ENCODE measurements at places on chromosomes 16 and 17.
A peak's percentile ranks its signal among the peaks of the same experiment; 100 is the strongest.

DNA sequence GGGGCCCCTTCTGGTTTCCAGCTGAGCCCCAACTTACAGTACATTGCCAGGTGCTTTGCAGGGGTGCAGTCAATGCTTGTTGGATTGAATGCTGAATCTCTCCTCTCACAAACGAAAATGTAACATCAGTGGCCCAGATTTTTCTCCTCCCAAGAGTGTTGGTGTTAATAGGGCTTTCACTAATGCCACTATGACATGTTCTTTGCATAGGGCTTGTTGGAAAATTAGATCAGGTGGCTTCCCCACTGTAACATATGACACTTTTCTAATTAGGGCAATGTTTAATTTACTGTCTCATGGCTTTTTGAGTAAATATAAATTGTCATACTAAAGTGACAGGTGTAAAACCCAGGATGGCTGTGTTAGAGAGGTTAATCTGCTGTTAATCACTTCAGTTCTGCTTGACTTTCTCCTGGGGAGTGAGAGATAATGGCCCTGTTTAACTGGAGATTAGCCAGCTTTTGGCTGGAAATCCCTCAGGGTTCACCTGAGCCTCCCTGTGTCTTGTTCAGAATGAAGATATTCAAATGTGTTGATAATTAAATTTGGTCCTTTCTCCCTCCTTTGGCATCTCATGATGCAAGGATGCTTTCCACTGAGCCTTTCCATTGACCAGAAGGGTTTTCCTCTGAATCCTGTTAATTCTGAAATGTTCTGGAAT is 502.3 kb downstream of the RBFOX1 start:
- peak; percentile 15 for DNase-seq

GRCh38 chr17:54718286-54718685 is 182.4 kb upstream of the TOM1L1 start:
- DNase-seq = no peak

DNA sequence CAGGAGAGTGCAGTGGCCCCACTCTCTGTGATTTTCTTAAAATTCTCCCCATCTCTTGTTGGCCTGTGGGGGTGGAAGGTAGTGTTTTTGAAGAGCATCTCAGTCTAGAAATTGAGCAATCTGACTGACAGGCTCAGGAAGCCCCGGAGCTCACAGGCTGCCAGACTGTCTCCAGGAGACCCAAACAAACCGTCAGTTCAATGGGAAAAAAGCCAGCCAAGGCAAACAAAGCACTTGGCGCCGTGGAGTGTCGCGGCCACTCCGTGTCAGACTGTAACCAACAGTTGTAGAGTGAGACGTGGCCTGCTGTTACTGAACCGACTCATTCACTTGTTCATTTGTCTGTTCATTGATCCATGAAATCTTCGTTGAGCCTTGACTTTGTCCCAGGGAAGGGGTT is 33.7 kb downstream of the RGS9 start:
- peak; percentile 40 for DNase-seq

DNA sequence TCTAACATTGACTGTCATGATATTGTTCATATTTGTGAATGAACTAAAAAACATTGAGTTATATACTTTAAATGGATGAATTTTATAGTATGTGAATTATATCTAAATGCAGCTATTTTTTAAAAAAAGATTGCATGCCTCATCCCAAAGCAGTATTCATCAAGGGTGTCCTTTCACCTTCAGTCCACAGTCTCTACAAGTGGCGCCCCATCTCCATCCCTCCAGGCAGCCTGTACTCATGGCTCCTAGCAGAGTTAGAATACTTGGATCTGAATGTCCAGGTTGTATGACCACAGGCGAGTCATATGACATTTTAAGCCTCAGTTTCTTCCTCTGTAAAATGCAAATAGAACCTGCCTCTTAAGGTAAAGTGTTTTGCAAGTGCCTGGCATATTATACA is 69.8 kb downstream of the TMEM100 start:
- no peak for DNase-seq

GRCh38 chr16:84841787-84842300 is 22.1 kb downstream of the CRISPLD2 start:
- DNase-seq = no peak

- DNase-seq = no peak
Observed at GRCh38 chr16:12901204-12901596, 198 bp upstream of the SHISA9 start.

GRCh38 chr16:69188716-69189115 is 1.8 kb downstream of the SNTB2 start:
- no peak for DNase-seq

GRCh38 chr17:49842371-49842770 is 5.5 kb downstream of the TAC4 start:
- no peak for DNase-seq

GRCh38 chr16:11857161-11857560 is 5.8 kb upstream of the RSL1D1 start:
- no peak for DNase-seq

GRCh38 chr16:11805556-11805955 is 8.5 kb upstream of the ZC3H7A start:
- no peak for DNase-seq

- peak; percentile 89 for DNase-seq
Observed at GRCh38 chr16:85028685-85029407, 1.3 kb downstream of the KIAA0513 start.

GRCh38 chr17:50815400-50815799 is 20.0 kb upstream of the WFIKKN2 start:
- no peak for DNase-seq

- no peak for DNase-seq
Observed at GRCh38 chr16:52405441-52405840, 141.5 kb downstream of the TOX3 start.

- DNase-seq = peak; percentile 66
Observed at GRCh38 chr17:79407385-79407784, 203.5 kb downstream of the RBFOX3 start.

GRCh38 chr17:10041287-10041612 is 136.2 kb upstream of the RCVRN start:
- no peak for DNase-seq

- DNase-seq = no peak
Observed at GRCh38 chr16:84815462-84815861, 4.3 kb upstream of the CRISPLD2 start.

- DNase-seq = peak; percentile 83
Observed at GRCh38 chr16:2500918-2501750, 12.6 kb upstream of the ATP6V0C start.

DNA sequence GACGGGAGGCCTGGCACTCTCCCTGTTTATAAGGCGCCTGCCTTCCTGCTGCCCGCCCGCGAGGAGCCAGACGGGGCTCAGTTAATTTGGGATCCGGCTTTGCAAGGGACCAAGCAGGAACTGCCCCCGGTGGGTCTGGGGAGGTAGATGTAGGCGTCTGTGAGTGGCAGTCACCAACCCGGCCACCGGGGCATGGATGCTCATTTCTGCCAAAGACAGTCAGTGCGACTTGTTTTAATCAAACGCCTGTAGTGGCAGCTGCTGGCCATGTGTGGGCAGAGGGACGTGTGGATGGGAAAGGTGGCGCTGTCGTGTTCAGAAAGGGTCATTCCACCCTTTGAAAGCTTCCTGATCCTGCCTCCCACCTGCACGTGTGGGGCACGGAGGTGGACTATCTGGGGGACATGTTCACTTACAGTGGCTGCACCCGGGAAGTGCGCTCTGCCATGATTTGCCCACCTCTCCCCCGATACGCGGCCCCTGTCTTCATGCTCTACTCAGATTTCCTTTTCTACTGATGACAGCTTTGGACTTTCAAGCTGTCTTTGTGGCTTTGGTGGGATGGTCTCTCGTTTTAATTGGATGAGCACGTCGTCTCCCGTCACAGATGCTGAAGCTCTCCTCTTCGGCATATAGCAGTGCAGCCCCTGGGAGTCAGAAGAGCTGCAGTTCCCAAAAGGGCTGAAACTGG is 60.3 kb upstream of the CIBAR2 start:
- DNase-seq = peak; percentile 93

GRCh38 chr17:77873500-77874302 is 84.8 kb upstream of the TNRC6C start:
- peak; percentile 50 for DNase-seq

GRCh38 chr16:50984688-50985087 is 166.4 kb downstream of the SALL1 start:
- DNase-seq = no peak

DNA sequence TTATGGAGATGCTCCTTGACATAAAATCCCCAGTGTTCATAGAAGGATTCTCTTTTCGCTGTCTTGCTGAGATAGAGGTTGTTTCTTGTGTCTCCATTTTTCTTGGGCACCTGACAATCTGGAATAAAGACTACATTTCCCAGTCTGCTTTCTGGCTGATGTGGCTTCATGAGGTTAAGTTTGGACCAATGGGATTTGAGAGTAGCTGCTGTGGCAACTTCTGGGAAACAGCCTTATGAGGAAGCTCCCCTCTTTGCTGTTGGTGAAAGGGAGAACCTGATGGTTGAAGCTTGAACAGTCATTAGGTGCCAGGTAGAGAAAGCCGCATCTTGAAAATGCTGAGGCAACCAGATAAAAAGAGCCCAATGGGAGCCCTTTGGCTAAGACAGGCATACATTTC is 24.4 kb downstream of the HS3ST4 start:
- DNase-seq = no peak

GRCh38 chr16:30065943-30066760 is 592 bp downstream of the ALDOA start:
- DNase-seq = no peak

DNA sequence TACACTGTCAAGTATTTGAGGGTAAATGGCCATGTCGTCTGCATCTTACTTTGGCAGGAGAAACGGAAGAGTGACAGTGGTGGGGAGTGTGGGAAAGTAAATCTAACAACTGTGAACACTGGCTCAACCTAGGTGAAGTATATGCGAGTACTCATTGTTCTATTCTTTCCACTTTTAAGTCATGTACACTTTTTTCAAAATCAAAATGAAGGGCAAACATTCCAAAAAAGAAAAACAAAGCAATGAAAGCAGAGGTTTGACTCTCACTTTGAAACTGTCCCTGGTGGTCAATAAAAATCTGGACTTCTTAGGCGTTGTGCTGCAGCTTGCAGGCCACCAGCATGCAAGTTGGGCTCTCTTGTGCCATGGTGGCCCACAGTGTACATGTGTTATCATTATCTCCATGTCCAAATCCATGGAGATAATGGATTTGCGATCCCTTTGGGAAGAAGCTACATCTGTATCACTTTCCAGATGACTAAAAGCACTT is 32.7 kb downstream of the STAT5B start:
- no peak for DNase-seq

GRCh38 chr16:86517033-86517432 is 6.7 kb downstream of the FOXF1 start:
- DNase-seq = no peak

- DNase-seq = peak; percentile 12
Observed at GRCh38 chr16:28495098-28495793, 803 bp downstream of the APOBR start.

GRCh38 chr17:75249564-75249963 is 11.8 kb downstream of the GGA3 start:
- DNase-seq = no peak

- DNase-seq = no peak
Observed at GRCh38 chr17:41915020-41915419, 3.7 kb downstream of the ACLY start.

DNA sequence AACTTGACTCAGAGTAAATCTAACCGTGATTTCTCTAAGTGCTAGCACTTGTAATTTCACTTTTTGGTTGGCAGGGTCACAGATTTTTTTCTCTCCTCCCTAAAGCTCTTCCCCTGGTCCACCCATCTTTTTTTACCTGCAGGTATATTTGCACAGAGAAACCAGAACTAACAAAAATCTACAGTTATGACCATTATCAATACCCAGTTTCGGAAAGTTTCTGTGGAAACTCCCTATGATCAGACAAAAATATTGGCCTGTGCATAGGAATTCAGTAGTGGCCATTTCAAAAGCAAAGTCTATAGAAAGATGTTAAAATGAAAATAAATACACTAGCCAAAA is 62.4 kb upstream of the ATF7IP2 start:
- DNase-seq = no peak

- DNase-seq = peak; percentile 44
Observed at GRCh38 chr16:87602001-87602775, at the start of gene JPH3. Gene JPH3 (plus strand): TSS chr16:87602508. CDS start chr16:87603147, 639 bp downstream.

GRCh38 chr17:82065193-82065637 is 389 bp downstream of the DUS1L start:
- DNase-seq = no peak

- peak; percentile 23 for DNase-seq
Observed at GRCh38 chr16:62041401-62041800, 5.2 kb upstream of the CDH8 start.

DNA sequence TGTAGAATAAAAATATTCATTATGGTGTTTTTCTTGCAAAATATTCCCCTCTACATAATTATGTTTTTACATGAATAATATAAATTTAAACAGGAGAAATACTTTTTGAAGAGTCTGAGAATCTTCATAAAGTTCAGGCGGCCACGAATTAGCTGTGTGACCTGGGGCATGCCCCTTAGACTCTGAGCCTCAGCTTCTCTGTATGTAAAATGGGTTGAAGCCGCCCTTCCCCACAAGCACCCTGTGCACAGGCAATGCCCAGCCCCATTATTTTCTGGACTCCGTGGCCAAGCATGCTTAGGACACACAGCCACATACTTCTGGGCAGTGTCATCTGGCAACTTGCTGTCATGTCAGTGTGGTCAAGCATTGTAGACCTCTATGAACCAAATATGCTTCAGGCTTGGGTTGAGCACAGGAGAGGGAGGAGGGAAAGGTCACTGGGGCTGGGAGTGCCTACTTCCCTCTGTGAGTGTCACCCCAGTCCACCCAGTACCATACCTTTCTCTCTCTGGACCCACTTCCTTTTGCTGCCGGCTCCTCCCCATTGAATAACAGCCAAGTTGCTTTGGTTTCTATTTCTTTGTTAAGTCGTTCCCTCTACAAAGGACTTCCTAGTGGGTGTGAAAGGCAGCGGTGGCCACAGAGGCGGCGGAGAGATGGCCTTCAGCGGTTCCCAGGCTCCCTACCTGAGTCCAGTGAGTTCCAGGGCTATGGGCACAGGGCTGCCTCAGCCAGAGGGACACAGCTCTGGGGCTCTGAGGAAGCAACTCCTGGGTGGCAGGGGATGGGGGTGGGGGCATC is at the start of gene LGALS9:
Gene LGALS9, plus strand, starts transcription at position 582 of the 804 bp plus-strand sequence. Its CDS starts 78 bp downstream, at position 660.
- no peak for DNase-seq

DNA sequence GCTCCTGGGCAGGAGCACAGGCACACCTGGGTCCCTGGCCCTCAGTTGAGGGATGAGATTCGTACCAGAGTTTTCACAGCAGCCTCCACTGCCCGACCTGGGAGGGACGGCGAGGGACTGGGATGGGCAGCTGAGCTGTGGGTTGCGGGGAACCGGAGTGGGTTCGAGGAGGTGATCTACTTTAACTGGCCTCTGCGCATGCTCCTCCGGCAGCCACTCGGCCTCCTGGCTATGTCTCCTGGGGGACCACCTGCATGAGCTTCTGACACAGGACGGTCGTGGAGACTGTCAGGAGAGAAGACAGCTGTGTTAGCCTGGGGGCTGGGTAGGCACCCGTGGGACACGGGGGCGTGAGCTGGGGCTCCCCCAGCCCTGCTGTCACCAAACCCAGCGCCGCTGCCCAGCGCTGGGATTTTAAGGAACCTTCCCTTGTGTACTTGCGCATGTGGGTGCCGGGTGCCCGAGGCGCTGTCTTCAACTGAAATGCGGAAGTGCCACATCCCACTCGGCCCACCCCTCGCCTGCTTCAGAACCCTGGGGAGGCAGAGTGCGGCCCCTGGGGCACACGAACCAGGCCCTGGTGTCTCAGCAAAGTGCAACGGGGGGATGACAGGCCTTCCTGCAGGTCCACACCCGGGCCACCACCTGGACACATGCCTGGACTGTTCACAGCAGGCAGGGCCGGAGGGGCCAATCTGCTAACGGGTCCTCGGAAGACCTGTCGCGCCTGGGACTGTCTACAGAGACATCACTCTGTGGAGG is 36.4 kb downstream of the SLC7A5 start:
- no peak for DNase-seq

- DNase-seq = peak; percentile 92
Observed at GRCh38 chr17:50482516-50482915, 3.9 kb downstream of the RSAD1 start.
